ENCODE measurements at places on chromosomes 2 and 18.

DNA sequence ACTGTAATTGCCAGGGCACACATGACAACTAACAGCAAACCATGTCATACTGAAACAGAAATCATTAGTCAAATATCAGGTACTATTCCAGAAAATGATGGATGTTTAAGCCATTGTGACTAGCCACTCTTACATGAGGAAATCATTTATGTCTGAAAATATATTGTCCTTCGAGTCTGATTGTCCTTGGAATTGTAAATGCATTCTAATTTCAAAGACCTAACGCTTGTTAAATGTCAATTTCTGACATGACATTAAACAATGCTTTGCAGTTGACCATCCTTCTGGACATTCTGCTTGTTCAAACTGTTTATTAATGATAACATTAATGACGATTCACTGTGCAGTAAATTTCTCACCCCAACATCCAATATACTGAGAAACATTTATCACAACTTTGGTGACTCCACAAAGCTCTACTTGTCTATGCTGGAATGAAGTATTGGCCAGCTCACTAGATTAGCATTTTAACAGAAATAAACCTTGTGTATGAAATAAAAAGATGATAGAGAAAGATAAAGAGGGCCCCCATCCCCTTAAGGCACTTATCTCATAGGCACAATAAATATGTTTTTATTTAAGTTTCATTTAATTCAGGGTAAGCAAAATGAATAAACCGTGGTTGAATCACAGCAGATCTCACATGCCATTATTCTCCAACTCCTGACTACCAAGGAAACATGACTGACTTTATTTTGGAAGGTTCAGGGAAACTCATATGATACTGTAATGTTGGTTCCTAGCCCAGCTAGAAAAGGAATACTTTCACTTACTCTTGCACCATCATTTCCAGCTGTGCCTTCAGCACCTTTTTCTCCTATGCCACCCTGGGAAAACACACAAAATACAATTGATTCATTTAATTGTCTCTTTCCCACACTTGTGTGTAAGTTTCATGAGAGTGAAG is 82.3 kb downstream of the COL3A1 start:
- DNase-seq, result no peak

GRCh38 chr2:74515981-74516633 is 1.9 kb downstream of the TLX2 start:
- DNase-seq, result peak; percentile 64

DNA sequence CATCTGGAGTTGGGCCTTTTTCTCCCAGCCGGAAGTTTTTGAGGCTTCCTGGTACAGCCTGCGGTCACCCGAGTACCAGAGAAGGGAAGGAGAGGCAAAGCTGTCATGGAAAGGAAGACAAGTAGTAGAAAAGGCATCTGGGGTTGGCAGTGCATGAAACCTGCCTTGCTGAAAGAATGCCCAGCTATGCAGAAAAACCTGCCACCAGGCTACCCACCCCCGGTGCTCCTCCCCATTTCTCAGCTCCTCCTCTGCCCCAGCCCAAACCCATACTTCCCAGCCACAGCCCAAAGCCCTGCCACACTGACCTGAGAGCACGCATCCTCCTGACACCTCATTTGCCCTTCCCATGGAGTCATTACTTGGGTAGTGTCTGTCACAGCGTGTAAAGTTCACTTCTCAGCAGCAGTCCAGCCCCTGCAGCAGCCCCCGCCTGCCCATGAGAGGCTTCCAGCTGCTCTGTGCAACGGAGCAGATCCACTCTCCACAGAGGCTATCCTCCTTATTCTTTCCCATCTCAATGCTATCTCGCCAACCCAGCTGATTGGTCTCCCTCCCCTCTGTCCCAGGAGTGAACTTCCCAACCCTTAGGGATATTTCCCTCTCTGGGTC is 40.4 kb upstream of the MAL start:
- DNase-seq, result no peak

DNA sequence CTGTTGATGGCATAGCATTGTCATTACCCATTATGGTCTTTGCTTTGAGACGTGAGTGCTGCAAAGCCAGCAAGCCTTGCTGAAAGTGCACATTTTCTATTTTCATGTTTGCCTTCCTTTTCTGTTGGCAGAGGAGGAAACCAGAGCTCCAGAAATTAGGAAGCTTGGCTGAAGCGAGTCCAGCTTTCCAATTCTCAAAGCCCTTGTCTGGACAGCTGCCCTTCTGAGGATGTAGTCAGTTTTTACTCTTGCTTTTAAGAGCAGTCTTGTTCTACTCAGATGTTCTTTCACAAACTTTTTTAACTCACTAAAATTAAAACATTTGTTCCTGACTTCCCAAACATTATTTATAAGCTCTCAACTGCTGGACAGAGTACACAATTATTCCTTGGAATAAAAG is 93.8 kb downstream of the ICOS start:
- no peak for DNase-seq

DNA sequence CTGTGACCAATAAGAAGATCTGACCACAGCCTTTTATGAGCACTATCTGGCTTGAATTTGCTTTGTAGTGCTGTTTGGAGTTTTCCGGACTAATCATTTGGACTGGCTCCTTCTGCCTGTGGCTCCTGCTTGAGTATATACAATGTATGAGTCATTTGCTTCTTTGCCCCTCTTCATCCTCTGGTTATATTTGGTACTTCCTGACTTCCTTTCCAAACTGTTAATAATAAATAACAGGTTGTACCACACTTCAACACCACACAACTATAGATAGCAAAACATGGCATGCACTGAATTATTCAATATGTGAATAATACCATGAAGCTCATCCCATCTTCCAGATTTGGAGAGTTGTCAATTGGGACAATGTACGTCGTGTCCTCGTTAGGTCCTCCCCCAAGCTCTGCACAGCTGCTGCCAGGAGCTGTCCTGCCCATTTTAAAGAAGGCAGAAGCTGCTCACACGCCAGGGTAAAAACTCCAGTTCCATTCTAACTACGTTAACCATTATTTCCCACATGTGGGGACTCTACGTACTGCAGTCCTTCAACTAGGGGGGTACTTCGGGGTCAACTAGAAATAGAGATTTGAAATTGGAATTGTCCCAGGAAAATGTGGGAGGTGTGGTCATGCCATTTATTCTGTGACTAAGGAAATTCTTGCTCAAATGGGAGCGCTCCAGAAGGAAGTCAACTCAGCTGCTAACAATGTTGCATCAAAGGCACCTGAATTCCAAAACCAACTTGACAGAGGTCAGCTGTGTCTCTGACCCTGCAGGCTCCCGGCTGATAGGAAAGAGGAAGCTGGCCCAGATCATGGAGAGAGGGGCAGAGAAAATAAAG is 38.1 kb downstream of the ST8SIA5 start:
- no peak for DNase-seq

DNA sequence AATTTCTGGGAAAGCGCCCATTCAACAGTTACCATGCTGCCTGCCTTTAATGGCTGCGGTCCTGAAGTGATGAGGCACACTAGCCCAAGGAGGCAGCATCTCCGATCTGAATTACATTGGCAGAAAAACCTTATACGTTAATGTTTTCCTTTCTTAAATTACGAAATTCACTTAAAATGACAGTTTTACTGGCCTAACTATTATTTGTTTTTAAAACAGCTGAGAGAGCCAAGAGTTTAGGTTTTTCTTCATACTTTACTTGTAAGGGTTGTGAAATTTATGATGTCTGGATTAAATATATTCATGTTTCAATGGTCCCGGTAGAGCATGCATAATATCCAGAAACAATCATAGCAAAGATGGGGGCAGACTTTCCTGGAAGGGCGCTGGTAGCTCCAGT is 115.2 kb upstream of the REV1 start:
- DNase-seq, result no peak

DNA sequence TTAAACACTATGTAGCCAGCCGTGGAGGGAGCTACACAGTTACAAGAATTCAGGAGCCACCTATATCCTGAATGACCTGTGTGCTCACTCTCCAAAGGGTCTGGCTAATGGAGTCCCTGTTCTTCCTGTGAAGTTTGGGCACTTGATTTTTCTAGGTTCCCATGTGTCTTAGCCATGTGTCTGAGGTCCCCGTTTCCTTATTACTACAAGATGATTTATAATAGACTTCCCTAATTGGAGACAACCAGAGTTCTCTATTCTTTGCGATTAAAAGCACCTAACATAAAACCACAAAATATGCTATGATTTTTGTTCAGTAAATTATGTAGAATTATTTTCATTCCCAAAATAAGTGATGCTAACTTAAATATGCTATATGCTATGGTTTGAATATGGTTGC is 83.4 kb downstream of the PDK1 start:
- no peak for DNase-seq

DNA sequence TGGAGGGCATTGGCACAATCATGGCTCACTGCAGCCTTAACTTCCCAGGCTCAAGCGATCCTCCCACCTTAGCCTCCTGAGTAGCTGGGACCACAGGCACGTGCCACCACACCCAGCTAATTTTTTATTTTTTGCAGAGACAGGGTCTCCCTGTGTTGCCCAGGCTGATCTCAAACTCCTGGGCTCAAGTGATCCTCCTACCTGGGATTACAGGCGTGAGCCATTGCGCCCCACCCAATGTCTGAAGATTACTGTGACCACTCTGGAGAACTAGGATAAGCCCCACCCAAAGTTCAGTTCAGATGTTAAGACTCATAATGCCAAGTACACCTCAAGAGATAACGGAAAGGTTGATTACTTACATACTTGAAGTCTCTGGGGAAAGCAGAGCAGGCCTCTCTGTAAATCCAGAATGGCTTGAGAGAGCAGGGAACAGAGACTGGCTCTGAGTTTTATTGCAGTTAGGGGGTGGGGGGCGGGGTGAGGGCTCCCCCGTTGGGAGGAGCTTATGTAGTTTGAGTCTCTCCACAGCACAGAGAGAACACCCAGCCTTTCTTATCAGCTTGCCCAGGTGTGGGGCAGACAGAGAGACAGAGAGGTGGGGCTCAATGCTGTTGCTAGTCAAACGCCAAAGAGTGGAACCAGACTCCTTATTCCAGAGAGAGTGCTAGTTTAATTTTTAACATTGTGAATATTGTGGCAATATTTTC is 26.5 kb upstream of the ERICH2 start:
- DNase-seq, result no peak

DNA sequence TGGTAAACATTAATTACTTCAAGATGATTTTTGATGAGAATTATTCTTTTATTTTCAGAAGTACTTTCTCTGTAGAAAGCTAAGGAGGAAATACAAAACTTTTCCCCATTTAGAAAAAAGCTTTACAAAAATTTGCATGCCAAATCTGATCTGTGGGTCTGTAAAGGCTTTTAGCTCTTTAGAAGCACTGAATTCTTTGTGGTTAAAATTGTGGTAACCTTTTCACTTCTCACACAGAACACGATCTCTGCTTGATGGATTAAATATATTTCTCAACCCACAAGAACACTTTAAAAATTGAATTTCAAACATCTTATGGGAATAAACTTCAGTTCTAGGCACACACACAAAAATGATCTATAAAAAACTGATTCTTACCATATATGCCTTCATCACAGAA is 63.7 kb downstream of the VIL1 start:
- DNase-seq, result no peak

DNA sequence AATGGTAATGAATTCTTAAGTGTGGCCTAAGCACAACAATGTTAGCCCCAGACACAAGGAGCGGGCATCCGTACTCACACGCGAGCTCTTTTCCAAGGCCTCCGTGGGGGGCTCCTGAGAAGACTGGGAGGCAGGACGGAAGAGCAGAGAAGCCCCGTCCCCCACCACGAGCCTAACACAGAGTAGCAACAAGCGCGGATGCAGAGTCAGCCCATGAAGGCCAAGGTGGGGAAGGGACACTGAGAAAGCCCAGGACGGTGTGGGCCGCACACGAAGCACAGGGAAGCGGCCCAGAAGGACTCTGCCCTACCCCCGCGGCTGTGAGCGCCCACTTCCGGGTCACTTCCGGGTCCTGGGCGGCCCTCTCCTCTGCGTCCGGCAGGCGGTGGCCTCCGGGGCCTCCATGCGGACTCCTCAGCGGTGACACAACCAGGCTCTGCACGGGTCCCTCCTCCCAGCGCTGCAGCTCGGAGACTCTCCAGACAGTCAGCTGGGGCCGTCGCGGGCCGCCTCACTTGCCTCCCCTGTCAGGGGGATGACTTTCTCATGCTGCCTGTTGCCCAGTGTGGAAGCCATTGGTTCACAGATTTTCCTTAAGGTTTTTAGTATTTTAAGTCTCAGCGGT is 151.5 kb downstream of the MTCL1 start:
- no peak for DNase-seq

GRCh38 chr2:172968061-172968469 is 107.6 kb upstream of the MAP3K20 start:
- DNase-seq, result no peak

DNA sequence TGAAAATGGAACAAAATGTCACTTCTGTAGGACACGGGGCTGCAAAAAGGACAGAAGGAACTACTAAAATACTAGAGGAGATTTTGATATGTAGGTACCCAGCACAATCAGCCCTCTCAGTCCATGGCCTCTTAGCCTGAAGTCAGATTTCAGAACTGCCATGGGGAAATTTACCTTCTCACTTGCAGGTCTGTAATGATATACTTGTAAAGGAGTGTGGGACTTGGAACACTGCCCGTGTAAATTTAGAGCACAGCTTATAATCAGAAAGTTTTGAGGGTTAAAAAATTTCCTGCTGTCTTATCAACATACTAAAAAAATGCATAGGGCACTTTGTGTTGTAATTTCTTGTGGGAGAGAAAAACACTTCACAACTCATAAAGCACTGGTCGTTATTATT is 60.6 kb downstream of the ZEB2 start:
- no peak for DNase-seq

DNA sequence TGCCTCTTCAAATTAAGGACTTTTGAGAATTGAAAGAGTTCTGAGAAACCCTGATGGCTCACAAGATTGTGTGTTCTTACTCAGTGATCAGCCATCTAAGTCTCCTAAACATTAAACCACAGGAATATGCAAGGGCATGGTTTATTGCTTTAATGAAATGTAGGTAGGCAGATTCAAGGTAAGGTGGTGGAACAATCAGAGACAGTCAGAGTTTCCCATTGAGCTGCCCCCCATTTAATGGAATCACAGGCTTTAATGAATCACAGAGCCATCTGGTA is 107.8 kb upstream of the LRATD1 start:
- DNase-seq, result no peak

- DNase-seq, result no peak
Observed at GRCh38 chr2:191404568-191404991, 159.4 kb downstream of the MYO1B start.

- DNase-seq, result no peak
Observed at GRCh38 chr18:35159782-35160181, 81.1 kb upstream of the ZNF397 start.
